ENCODE measurements at places on chromosomes 3 and 15.

DNA sequence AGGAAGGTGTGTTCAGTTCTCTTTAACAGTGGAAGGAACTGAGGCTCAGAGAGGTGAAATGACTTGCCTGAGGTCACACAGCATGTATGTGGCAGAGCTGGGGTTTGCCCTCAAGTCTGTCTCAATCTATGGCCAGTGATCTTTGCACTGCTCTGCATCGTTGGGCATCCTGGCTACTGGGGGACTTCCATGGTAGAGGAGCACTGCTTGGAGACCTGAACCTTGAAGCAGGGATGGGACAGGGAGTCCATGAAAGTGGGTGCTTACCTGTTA lies 2.0 kb downstream of the CORO2B start:
- DNase-seq = no peak

DNA sequence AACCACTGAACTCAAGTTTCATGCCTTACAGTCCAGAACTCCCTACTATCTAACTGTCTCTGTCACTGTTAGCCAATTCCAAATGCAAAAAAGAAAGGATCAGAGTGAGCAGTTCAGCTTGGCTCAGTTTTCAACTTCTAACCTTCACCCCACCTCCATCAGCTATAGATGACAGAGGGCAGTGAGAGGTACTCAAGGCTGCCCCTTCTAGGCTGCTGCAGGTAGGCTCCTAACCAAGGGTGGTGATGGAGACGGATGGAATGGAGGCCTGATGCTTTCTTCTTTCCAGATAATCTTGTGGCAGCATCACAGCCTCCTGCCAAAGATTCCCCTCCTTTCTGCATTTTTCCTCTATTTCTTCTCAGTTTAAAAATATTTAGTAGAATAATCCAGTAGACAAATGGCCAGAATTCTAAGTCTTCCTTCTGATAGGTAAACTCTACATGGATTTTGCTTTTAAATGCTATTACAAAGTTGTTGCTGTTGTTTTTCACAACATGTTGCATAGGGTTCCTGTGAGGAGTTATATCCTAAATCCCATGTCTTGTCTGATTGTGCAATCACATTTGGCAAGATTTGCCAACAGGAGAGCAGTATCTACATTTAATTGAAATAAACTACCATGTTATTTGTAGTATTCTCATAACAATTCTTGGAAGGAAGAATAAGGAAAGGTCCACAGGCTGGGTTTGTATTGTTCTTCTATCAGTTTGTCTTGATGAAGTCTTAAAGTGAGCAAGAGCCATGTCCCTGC lies 301.6 kb upstream of the TRIM42 start:
- no peak for DNase-seq

- DNase-seq = no peak
Measured at GRCh38 chr3:8368598-8368997, 133.0 kb upstream of the LMCD1 start.

- no peak for DNase-seq
Measured at GRCh38 chr3:187000711-187001151, 70.4 kb downstream of the ST6GAL1 start.

DNA sequence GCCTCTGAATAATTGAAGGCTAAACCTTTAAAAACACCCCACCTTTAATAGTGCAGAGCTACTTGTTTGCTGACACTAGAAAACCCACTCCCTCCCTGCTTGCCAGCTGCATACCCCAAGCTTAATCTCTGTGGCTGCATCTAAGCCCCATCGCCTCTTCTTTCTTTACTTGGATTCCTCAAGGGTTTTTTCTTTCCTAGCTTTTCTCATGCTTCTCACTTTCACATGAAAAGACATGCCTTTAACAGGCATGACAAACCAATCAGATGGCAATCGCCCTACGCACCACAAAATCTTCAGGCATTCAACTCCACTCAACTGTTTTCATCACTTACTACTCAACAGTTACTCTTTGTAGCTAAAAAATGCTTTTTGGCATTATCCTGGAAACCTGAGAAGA lies 77.5 kb downstream of the PLD1 start:
- no peak for DNase-seq

GRCh38 chr3:144583871-144584270 lies 612.2 kb downstream of the DIPK2A start:
- no peak for DNase-seq

GRCh38 chr15:49693498-49693897 lies 72.7 kb downstream of the DTWD1 start:
- no peak for DNase-seq

GRCh38 chr3:130795396-130795795 lies 48.8 kb upstream of the PIK3R4 start:
- DNase-seq = no peak
